ENCODE measurements at places on chromosomes 5 and 9. TPM values are rescaled to one million over a fixed set of nuclear protein-coding genes. Genes with fewer than 3 reads are reported as not detected.

Gene CCNJL
- 0.15 TPM for total RNA-seq

Gene KDM4C
- total RNA-seq, result 30.4 TPM

Gene SELENOP
- total RNA-seq, result 703 TPM

Gene F2RL1
- total RNA-seq, result 8.6 TPM

Gene QRFP
- not detected for total RNA-seq

Gene PMPCA
- 50.1 TPM for total RNA-seq

Gene PTAR1
- 94.1 TPM for total RNA-seq

Gene GPR151
- not detected for total RNA-seq

Gene TRAPPC13
- 18.7 TPM for total RNA-seq

Gene CTXN3
- not detected for total RNA-seq

Gene RPL12
- 952 TPM for total RNA-seq

Gene ANKRD31
- under 0.01 TPM for total RNA-seq

Gene DBH
- total RNA-seq, result not detected

Gene DDX4
- not detected for total RNA-seq

Gene NUTM2G
- not detected for total RNA-seq

Gene PDE8B
- not detected for total RNA-seq

Gene C9
- not detected for total RNA-seq

Gene ZNF658
- total RNA-seq, result 6.1 TPM

Gene GGTA1
- total RNA-seq, result not detected

Gene PCDHGA9
- 8.0 TPM for total RNA-seq

Gene DMRT3
- not detected for total RNA-seq

Gene HNRNPK
- total RNA-seq, result 482 TPM

Gene CRB2
- total RNA-seq, result not detected

Gene AQP7
- total RNA-seq, result 0.99 TPM

Gene PRLR
- total RNA-seq, result 0.17 TPM

All from smooth muscle cell of trachea (primary cell).